Upper lobe of right lung (tissue), 1 donor: ENCODE measurements at places on chromosomes 16 and 17. TPM values are rescaled to one million over a fixed set of nuclear protein-coding genes. Genes with fewer than 3 reads are reported as not detected.

DNA sequence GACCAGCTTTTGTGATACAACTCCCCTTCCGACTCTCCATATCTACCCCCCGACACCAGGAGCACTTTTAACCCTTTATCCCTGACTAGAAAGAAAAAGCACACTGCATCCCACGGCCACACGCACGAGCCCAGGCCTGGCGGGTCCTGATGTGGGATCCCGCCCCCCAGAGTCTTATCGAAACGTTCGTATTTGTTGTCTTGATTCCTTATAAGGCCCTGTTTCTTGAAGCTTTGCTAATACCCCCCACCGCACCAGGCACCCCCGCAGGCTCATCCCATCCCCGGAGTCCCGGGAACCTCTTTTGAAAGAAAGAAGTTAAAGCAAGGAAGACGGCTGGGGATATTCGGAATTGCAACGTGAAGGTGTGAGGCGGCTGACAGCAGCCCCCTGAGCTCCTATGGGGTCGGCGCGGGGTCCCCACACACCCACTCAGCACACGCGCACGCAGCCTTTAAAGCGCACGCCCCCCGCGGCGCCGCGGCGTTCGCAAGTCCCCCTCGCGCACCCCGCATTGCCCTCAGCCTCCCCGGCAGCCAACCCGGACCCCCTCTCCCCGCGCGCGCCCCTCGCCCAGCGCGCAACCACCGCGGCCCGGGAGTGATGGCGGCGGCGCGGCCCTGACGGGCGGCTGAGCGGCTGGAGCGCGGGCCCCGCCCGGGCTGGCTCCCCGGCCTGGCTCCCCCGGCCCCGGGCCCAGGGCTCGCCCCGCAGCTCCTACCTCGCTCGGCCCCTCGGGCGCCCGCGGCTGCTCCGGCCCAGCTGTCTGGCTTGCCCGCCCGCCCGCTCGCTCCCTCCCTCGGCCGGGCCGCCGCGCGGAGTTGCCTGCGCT, 448 bp downstream of the STAT5B start:
- DNase-seq: no peak

- peak; percentile 96 for DNase-seq
These were observed at the start of gene PPP4C for GRCh38 chr16:30075503-30076275. PPP4C (plus strand) TSS chr16:30075994; CDS start chr16:30076378, 384 bp downstream.

DNA sequence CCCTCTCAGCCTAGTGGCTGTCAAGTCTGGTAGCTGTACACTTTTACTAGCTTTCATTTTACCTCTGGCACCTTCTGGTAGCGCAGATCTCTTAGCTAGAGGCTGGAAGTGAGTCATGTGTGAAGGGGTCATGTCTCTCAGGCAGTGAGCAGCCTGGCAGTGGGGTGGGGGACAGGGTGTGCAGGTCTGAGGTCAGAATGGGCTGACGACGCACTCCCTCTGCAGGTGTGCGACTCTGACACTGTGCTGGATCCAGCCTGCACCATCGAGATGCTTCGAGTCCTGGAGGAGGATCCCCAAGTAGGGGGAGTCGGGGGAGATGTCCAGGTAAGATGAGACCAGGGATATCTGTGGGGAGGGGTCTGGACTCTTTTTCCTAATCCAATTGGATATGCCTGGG, 7.8 kb downstream of the HAS3 start:
- peak; percentile 39 for DNase-seq

DNA sequence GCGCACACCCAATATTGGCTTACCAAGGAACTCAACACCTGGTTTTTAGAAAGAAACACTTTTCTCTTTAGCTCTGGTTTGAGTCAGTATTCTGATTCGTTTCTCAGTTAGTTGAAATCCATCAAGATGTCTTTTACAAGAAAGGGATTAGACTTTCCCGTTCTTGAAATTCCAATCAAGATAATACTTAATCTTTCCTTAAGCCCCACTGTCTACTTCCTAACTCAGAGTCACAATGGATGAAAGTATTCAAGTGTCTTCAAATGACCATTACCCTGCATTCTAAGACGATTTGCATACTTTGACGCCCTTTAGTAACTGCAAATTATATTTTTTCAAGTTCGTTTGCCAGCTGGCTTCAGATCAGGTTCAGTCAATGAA, 189.8 kb downstream of the USP22 start:
- no peak for DNase-seq

The TEX14 gene
- 1.3 TPM for total RNA-seq

The KCNH4 gene
- total RNA-seq: 0.26 TPM

The PRSS36 gene
- 3.5 TPM for total RNA-seq

DNA sequence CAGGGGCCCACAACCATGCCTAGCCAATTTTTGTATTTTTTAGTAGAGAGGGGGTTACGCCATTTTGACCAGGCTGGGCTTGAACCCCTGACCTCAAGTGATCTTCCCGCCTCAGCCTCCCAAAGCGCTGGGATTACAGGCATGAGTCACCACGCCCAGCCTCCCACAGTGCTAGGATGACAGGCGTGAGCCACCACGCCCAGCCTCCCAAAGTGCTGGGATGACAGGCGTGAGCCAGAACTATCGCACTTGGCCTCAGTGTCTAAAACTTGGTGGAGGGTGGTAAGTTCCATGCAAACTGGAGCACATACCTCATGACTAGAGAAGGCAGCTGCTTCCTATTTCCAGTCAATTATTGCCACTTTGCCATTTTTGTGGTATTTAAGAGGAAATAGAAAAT, 7.1 kb downstream of the HSD17B2 start:
- no peak for DNase-seq

The RGS11 gene
- 7.8 TPM for total RNA-seq

GRCh38 chr16:22973522-22973921, 159.6 kb downstream of the HS3ST2 start:
- no peak for DNase-seq

DNA sequence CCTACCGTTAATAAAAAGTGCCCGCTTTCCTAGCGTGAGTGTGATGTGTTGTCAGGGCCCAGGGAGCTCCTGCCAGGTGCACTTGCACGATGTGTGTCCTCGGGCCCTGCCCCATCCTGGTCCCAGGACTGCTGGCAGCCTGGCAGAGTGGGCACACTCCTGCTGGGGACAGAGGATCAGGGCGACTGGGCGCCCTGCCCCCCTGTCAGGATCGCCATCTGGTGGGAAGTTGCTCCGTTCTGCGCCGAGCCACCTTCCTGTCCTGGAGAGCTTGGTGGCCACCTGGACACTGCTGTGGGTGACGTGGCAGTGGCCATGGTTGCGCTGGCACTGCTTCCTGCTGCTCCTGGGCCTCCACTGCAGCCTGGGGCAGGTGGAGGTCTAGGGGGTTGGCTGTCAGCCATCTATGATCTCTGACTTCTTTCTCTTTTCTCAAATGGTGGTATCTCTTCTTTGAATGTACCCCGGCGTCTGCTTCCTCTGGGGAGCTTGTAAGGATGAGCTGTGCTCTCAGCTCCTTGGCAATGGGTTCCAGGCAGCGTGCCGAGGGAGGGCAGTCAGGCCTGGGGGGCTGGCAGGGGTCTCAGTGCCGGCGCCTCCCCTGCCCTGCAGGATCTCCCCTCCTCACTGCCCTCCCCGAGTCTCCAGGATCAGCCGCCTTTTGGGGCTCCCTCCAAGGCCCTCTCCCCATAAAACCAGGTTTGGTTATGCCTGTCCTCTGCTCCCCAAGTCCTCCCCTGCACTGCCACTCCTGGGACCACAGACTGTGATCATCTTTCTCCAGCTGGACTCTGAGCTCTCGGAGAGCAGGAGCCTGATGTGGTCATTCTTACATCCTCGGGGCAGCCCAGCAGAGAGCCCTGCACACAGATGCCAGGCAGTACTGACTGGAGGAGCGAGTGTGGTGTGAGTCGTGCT, 76.9 kb downstream of the AMFR start:
- DNase-seq: peak; percentile 51

The GAST gene
- total RNA-seq: not detected

The BCL6B gene
- 42.6 TPM for total RNA-seq

DNA sequence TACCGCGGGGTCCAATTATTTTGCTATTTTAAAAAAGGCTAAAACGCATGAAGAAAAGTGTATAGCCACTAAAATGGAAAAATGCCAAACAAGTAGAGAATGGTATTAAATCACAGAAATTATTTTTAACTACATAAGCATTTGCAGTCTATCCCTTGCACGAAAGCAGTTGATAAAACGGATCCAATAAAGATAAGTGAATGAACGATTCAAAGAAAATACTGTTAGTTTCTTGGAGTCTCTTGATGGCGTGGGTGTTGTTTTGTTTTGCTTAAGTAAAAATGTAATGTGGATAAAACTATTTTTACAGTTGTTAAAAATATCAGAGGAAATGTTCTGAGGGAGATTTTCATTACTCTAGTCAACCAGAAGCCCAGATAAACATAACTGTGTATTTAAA, 9.3 kb downstream of the HS3ST3A1 start:
- no peak for DNase-seq

DNA sequence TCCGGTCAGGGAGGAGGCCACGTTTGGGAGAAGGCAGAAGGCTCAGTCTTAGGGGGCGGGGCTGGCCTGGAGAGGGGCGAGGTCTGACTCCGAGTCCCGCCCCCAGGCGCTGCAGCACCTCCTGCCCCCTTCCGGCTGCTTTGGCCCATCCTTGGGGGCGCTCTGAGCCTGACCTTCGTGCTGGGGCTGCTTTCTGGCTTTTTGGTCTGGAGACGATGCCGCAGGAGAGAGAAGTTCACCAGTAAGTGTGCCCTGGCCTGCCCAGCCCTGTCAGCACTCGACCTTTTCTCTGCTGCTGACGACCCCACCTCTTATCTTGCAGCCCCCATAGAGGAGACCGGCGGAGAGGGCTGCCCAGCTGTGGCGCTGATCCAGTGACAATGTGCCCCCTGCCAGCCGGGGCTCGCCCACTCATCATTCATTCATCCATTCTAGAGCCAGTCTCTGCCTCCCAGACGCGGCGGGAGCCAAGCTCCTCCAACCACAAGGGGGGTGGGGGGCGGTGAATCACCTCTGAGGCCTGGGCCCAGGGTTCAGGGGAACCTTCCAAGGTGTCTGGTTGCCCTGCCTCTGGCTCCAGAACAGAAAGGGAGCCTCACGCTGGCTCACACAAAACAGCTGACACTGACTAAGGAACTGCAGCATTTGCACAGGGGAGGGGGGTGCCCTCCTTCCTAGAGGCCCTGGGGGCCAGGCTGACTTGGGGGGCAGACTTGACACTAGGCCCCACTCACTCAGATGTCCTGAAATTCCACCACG, 1.5 kb downstream of the TNFRSF12A start:
- DNase-seq: peak; percentile 93

GRCh38 chr16:88538366-88539060, 31.7 kb upstream of the ZC3H18 start:
- no peak for DNase-seq

- no peak for DNase-seq
These were observed 12.1 kb downstream of the CYB561 start for GRCh38 chr17:63433746-63434591.

- DNase-seq: peak; percentile 71
These were observed 169.8 kb downstream of the PITPNC1 start for GRCh38 chr17:67546578-67547527.

The COQ9 gene
- total RNA-seq: 35.2 TPM

GRCh38 chr17:15981646-15982580, 17.6 kb downstream of the ZSWIM7 start:
- DNase-seq: no peak

The CENPX gene
- total RNA-seq: 40.2 TPM

DNA sequence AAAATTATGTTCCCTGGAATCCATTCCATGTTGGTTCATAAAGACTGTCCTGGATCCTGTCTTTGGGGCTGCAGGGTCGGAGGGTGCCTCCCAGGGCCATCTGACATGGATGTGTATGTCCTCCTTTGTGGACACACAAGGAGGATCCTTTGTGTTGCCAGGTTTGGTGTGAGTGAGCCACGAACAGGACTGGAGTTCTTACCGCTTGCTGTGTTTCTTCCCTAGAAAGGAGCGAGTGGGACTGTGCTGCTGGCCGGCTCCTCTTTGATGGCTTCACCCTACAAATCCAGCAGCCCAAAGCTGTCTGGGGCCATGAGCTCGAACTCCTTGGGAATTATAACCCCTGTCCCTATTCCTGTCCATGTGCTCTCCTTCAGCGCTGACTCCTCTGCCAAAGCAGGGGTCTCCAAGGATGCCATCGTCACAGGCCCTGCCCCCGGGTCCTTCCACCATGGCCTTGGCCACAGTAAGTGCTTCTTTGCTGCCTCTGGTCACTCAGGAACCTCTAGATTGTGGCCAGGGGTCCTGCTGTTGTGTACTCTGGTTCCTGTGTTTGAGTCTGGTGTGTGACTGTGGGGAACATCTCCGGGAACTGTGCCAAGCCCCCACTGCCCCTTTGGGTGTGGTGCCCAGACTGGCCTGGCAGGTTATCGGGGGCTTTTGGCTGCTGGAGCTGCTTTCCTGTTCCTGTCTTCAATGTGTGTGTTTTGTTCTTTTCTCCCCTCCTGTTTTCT, 29.5 kb downstream of the UBN1 start:
- DNase-seq: peak; percentile 40

DNA sequence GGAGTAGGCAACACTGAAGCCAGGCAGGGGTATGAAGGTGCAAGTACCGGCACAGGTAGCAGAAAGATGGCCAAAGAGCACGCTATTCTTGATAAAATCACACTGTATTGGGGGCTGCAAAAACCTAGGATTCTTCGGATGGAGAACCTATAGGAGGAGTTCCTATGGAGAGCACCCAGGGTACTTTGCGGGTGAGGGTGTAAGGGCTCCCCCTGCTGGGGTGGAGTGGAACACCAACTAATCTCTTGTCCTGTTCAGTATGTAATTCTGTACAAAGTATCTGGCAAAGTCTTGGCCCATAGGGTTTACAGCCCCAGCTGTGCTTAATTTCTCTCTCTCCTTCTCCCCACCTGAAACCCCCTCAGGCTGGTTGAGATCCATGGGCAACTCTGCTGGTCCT, 393.1 kb upstream of the ASIC2 start:
- no peak for DNase-seq

- no peak for DNase-seq
These were observed 647.7 kb upstream of the SOX9 start for GRCh38 chr17:71472809-71473789.

GRCh38 chr17:77107506-77108433, 33.0 kb upstream of the SEC14L1 start:
- no peak for DNase-seq

DNA sequence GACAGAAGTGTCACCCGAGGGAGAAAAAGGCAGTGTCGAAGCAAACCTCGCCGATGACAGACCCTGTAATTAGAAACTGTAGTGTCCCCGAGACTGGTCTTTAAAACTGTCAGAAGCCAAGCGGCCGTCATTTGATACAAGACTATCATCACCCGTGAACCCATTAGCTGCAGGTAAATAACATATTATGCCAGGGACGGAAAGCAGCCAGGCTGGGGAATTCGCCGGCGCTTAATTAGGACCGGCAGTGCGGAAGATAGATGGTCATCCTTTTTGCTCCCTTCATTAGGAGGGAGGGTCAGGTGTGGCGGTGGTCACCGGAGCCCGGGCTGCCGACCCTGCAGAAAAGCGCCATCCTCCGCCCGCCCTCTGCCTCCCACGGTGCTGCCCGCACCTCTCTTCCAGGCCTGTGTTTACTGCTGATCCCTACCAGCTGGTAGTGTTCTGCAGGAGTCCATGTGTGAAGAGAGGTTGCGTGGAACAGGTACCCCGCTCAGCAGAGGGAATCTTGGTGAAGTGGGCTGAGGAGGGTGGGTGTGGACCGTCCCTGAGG, 109.4 kb upstream of the GSE1 start:
- DNase-seq: no peak

The KRTAP2-3 gene
- total RNA-seq: not detected
